ENCODE measurements at places on chromosomes 1 and 21.
A peak's percentile ranks its signal among the peaks of the same experiment; 100 is the strongest.

DNA sequence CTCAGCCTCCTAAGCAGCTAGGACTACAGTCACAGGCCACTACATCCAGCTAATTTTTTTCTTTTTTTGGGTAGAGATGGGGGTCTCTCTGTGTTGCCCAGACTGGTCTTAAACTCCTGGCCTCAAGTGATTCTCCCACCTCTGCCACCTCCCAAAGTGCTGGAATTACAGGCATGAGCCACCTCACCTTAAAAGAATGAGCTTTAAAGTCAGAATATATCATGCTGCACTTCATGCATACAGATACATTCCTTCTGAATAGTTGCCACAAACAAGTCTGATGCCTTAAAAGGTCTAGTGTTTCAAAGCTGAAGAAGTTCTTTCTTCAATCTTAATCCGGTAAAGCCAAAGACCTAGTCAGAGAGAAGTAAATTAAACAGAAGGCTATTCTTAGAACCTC, 23.8 kb upstream of the CPLANE2 start:
- DNase-seq: no peak

DNA sequence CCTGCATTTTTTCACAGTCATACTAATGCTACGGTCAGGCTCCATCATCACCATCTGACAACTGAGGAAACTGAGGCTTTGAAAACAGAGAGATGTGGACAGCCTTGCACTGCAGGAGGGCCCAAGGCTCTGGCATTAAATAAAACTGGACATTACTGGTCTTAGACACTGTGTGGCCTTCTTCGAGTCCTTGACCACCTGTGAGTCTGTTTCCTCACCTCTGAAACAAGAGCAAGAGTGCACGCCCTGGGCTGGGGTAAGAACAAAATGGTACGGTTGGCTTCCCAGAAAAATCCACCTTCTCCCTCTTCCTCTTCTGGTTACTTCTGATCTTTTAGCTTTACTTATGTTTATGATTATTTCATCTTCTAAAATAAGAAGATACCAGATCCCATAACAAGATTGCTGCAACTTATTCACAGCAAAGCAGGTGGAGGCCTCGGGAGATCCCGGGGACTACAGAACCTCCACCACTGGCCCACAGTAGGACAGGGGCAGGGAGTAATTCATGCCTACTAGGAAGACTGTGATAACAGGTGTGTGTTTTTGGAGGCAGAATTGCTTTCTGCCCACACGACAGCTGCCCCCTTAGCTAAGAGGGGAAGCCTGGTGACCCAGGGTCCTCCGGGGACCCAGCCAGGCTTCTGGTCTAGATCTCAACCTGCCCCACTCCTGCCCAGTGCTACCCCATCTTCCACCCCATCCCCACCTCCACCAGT, 156.4 kb upstream of the EDN2 start:
- no peak for DNase-seq

DNA sequence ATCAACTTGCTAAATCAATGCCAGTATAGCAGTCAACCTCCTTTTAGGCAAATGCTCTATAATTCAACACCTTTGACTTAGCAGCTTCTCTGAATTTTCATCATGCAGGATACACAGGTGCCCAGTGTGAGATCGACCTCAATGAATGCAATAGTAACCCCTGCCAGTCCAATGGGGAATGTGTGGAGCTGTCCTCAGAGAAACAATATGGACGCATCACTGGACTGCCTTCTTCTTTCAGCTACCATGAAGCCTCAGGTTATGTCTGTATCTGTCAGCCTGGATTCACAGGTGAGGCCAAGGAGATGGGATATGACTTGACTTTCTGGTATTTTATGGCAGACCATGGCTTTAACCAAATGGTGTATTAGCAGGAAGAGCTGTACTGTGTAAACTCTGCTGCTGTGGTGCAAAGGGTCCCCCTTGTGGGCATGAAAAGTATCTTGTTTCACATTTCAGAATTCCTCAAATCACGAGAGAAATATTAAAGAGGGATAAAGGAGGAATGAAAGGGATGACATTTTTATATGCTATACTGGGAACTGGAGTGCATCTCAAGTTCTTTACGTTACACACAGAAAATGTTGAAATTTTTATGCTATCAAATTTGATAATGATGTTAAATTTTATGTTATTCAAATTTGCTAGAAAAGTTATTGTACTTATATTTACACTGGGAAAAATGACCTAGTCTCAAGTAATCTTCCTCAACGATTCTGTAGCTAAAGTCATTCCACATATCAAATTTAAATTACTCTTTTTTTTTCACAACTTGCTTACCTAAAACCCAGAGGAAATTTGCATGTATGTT, 88.9 kb downstream of the CRB1 start:
- peak; percentile 28 for DNase-seq

GRCh38 chr1:234014208-234014607, 109.7 kb downstream of the SLC35F3 start:
- no peak for DNase-seq

DNA sequence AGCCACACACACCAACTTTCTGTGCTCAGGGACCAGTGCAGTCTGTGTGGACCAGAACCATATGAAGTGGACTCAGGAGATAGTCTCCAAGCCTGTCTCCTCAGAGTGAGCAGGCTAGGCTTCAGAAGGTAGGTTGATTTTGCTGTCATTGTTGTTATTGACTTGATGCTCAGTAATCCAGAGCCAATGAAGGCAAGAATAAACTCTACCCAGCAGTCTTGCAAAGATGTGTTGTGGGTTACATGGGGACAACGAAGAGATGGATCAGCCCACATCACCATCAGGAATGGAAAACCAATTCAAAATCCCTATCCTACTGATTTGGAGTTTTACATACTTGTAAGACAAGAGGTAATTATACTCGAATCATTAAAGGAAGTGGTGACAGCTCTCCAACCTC, 37.4 kb downstream of the PHC2 start:
- DNase-seq: no peak

DNA sequence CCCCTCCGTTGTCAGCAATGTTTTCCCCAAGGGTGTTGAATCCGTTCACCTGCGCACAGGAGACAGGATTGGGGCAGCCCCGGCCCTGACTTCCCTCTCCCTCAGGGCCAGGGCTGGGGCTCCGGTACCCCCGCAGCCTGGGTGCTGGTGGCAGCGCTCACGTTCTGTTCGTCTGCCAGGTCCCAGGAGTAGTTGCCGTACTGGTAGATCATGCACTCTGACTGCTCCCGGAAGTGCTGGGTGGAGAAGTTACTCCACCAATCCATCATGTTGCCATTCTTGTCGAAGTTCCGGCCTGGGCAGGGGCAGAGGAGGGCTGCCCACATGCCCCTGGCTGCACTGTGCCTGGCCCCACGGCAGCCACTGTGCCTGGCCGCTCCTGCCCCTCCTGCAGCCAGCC, 6.1 kb downstream of the PRXL2B start:
- no peak for DNase-seq

GRCh38 chr21:41158026-41158425, 9.9 kb upstream of the BACE2 start:
- DNase-seq: no peak

DNA sequence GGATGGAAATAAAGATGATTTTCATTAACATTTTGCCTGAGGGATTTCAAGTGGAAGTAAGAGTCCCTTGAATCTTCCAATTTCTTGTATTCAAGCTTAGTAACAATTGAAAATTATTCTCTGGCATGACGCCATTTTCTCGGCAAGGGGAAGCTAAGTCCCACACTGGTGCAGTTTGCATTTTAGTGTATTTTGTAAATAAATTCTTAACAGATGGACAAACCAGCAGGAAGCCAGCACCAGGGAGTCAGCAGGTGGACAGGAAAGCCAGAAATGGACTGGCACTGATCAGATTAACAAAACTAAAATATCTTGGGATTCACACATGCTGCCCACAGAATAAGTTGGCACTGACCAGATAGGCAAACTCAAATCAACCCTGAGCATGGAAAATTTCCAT, 311.3 kb downstream of the LRRIQ3 start:
- no peak for DNase-seq

GRCh38 chr1:91428182-91428798, 23.7 kb upstream of the HFM1 start:
- peak; percentile 30 for DNase-seq

GRCh38 chr21:37536616-37537278, 170.2 kb downstream of the DYRK1A start:
- no peak for DNase-seq

DNA sequence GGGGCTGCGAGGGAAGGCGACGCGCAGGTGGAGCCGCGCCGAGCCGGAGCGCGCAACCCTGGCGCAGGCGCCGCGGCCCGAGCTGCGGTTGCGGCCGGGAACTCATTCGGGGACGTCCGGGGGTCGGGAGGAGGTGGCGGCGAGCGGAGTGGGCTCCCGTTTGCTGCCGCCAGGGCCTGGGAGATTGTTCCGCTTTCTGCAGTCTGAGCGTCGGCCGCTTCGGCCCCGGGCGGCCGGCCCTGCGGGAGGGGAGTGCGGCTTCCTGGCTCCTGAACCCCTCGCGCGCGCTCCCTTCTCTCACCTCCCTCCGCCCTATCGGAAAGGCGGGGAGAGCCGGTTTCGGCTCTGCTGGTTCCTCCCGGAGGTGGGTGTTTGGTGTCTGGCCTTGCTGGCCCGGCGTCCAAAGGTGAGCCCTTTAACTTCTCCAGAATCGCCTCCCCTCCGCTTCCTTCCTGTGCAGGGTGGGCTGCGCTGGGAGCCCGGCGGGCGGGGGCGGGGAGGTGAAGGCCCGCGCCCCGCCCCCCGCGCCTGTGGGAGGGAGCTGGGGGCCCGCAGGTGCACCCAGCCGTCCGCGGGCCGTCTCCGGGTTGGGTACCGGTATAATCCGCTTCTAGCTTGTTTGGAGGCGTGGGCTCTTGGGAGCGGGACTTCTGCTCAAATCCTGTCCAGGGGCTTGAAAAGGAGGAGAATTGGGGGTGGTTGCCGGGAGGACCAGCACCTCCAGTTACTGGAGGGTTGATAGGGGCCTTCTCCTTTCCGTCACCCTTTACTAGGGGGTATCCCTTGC, 683 bp downstream of the LRRC8D start:
- DNase-seq: peak; percentile 71

DNA sequence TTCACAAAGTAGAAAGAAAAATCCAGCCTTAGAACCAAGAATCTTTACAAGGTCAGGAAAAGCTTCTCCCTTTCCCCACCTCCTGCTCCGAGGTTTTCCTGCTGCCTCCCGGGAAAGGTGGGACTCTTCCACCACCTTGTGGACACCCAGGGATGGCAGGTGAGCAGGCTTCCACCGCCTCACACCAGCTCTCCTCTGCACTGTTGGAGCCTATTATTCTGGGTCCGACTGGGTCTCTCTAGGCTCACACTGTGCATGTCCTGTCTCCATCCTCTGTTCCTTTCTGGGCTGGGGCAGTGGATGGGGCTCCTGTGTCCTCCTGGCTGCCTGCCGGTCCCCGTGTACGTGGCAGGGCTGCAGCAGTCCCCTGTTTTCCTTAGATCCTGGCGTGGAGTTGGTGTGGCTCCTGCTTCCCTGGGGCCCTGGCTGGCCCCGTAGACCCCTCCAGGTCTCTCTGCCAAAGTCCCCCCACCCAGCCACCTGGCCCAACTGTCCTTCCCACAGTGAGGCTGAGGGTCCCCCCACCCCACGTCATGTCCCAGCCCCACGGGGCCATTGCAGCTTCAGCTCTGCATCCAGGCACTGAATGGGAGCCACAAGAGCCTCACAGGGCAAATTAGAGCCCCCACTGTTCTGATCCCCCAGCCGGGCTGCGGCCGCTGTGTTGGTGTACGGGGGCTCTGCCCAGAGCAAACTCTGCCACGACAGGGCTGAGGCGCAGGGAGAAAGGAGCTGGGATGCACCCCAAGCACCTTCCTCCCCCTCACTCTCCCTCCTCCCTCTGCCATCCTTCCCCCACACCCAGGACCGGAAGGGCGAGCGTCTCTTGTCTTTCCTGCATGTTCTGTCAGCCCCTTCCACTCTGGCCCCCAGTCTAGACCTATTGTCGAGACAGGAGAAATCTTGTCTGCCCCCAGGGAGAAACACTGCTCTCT, 3.3 kb upstream of the SLC45A1 start:
- DNase-seq: peak; percentile 78

- DNase-seq: no peak
These were observed 145.2 kb downstream of the SYT2 start for GRCh38 chr1:202564958-202565495.

- no peak for DNase-seq
These were observed 8.3 kb downstream of the XCL2 start for GRCh38 chr1:168535536-168535935.

- DNase-seq: no peak
These were observed 6.2 kb upstream of the PPP1R8 start for GRCh38 chr1:27824411-27824810.

DNA sequence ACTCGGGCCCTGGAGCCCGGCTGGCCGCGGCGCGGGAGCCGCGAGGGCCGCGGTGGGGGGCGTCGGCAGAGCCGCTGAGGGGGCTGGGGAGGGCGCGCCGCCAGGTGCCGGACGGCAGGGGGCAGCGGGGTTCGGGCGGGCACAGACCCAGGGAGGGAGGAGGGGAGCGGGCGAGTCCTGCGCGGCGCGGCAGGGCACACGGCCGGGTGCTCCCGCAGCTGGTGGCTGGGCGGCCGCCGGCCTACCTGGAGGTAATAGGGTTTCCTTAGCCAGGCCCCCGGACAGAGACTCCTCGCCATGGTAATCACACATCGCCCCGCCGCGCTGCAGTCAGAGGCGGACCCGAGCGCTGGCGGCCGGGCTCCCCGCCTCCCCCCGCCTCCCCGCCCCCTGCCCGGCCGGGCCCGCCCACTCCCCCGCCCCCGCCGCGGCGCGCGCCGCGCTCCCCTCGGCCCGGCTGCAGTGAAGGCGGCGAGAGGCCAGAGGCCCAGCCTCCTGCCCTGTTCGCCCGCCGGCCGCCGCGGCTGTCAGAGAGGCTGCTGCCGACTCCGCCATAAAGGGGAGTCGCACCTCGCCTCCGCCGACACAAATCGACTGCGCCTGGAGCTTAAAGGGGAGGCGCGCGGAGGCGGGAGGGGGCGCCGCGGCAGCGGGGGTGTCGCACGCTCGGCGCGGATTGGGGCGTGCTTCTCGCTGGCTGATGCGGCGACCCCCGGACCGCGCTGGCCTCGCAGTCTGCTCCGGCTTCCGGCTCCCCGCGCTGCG, at the start of gene DIPK1A:
Gene DIPK1A, minus strand, starts transcription at position 332 of the 765 bp plus-strand sequence. Its CDS starts 33 bp downstream, at position 299.
- peak; percentile 86 for DNase-seq

- DNase-seq: no peak
These were observed 68.7 kb downstream of the CASZ1 start for GRCh38 chr1:10727751-10728232.

DNA sequence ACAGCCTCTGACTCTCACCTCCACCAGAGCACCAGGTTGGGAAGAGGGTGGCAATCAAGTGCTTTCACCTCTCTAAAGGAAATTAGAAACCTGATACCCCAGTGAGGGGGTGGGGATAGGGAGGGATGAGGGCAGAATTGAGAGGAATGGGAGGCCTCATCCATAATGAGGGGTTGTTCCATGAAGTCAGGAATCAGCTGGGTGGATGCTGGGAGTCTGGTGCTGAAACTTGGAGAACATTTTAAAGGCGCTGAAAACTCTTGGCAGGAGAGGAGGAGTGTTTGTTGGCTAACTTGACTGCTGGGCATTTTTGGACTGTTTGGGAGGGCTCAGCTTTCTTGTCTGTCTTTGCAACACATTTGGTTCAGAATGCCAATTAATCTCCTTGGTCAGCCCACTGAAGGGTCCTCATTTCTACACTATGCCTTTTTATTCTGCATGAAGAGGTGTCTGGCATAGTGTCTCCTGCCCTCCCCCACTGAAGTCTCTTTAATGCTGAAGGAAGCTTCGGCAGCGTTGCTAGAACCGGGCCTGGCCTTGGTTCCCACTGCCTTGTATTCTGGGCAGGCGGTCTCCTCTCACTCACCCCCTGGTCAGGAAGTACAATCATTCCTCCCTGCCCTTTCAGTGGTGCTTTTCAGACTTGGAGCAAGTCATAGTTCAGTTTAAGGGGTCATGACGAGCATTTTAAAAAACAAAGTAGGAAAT, 2.2 kb downstream of the PHGDH start:
- no peak for DNase-seq
